Sciatic nerve (tissue), 2 donors: ENCODE measurements at places on chromosomes 2 and 18. TPM values are rescaled to one million over a fixed set of nuclear protein-coding genes. Genes with fewer than 3 reads are reported as not detected.

Gene SLC11A1
- total RNA-seq = 36.6 TPM

Gene ZNF521
- 57.1 TPM for total RNA-seq

Gene HAAO
- total RNA-seq = 14.3 TPM

Gene NOSTRIN
- total RNA-seq = 36.2 TPM

Gene TP53I3
- 25.3 TPM for total RNA-seq

Gene ZNF385B
- 5.3 TPM for total RNA-seq

Gene REG3A
- total RNA-seq = 2.3 TPM

Gene RNF152
- total RNA-seq = 13.3 TPM

Gene SNORC
- total RNA-seq = 12.0 TPM

Gene FAM237A
- not detected for total RNA-seq

Gene XIRP2
- total RNA-seq = 2.9 TPM

Gene DLGAP1
- 0.98 TPM for total RNA-seq

Gene LINC00305
- not detected for total RNA-seq

Gene GALR1
- total RNA-seq = 0.13 TPM

Gene CROCC2
- total RNA-seq = 0.18 TPM

Gene EPB41L3
- total RNA-seq = 73.1 TPM

Gene GAD1
- 0.36 TPM for total RNA-seq

Gene SOWAHC
- total RNA-seq = 30.9 TPM

Gene OTOS
- not detected for total RNA-seq

Gene PKDCC
- 367 TPM for total RNA-seq

Gene ALPI
- total RNA-seq = not detected

Gene ZAP70
- total RNA-seq = 4.5 TPM

Gene RFTN2
- 47.7 TPM for total RNA-seq

Gene STRN
- total RNA-seq = 38.9 TPM

Gene GTF2A1L
- total RNA-seq = 1.4 TPM

Gene GAL3ST2
- total RNA-seq = not detected

Gene B4GALT6
- total RNA-seq = 6.4 TPM

Gene CCDC121
- total RNA-seq = 7.6 TPM

Gene VIT
- total RNA-seq = 67.9 TPM

Gene EPG5
- 40.3 TPM for total RNA-seq

Gene BMP10
- total RNA-seq = not detected
